ENCODE measurements at places on chromosomes 1 and 21.

DNA sequence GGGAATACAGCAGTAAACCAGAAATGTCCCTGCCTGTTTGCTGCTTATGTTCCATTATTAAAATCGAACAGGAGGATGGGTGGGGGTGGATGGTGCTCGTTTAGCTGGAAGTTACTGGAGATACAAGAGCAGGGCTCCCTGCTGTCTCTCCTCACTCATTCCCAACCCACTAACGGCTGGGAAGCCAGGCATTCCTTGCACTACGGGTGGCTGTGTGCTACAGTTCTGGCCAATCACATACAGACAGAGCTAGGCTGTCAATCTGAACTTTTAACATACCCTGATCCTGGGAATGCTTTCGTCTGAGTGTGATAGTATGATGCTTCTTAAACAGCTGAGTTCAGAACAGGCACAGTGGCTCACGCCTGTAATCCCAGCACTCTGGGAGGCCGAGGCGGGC is 7.0 kb downstream of the SIPA1L2 start:
- DNase-seq: no peak

GRCh38 chr1:51236531-51237350 is 668 bp downstream of the RNF11 start:
- peak; percentile 21 for DNase-seq

DNA sequence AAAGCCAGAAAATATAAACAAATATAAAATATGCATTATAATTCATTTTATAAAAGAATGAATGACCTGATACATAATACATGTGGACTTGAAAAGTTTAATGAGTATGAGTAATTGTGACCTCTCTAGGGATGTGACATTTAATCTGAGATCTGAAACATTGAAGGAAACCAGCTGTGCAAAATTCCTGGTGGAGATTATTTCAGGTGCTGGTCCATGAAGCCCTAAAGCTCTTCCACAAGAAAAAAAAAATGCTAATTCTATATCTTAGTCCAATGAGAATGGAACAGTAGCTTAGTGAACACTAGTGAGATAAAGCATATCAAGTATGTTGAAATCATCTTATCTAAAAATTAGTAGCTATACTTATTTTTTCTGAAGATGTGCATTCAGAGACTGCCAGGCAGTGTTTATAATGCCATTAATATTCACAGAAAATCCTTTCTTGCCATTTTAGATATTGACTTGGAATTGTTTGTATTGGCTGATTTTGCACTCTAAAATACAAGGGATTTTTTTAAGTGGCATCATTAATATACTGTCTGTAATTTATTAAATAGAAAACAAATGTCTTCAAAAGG is 1485.9 kb downstream of the PLA2G4A start:
- no peak for DNase-seq

- DNase-seq: no peak
These were observed 28.1 kb downstream of the IL23R start for GRCh38 chr1:67194209-67194863.

- no peak for DNase-seq
These were observed 16.7 kb downstream of the ABCA4 start for GRCh38 chr1:94104127-94104684.

DNA sequence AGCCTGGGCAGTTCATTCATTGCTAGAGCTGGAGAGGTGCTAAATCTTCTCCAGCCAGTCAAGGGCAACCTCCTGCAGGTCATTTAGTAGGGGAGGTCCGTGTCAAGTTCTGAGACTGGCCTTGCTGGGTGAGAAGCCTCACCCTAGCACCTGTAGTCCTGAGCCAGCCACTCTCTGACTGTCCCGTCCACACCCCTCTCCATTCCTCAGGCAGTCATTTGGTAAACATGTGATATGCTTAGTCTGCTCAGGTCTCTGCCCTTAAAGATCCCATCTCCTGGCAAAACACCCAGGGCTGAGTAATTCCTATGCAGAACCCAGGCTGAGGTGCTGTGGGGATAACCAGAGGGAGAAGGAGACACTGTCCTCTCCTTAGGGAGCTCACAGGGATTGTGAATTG is 13.7 kb upstream of the IGFN1 start:
- no peak for DNase-seq

GRCh38 chr1:198253668-198254067 is 96.9 kb downstream of the NEK7 start:
- no peak for DNase-seq

- no peak for DNase-seq
These were observed 104.9 kb downstream of the EPHB2 start for GRCh38 chr1:22815421-22816066.

GRCh38 chr1:166918088-166918955 is 42.3 kb upstream of the TADA1 start:
- no peak for DNase-seq

DNA sequence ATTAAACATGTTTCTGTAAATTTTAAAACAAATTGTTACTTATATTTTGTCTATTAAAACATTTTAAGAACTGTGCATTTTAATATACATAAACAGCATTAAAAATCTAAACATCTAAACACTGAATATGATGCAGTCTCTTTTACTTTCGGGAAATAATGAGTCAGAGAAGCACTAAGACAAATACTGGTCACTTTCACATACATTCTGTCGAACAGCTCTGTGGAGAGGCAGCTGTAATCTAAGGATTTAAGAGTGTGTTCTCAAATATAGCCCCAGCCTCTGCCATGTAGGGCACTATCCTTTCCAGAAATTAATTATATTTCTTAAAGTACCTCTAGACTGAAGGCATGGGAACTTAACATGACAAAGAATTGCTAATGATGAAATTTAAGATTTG is 89.6 kb upstream of the PTGFR start:
- DNase-seq: no peak

- no peak for DNase-seq
These were observed 354.1 kb downstream of the SMYD3 start for GRCh38 chr1:246152986-246153431.

GRCh38 chr21:28138272-28138671 is 854.4 kb downstream of the LTN1 start:
- DNase-seq: no peak

GRCh38 chr1:89822999-89823628 is 2.3 kb downstream of the LRRC8D start:
- no peak for DNase-seq

- DNase-seq: no peak
These were observed 61.9 kb downstream of the KCNC4 start for GRCh38 chr1:110272045-110272444.

- no peak for DNase-seq
These were observed 1.4 kb upstream of the OLFML3 start for GRCh38 chr1:113977906-113978305.

- no peak for DNase-seq
These were observed 378.9 kb downstream of the TTLL7 start for GRCh38 chr1:83620016-83620415.

- no peak for DNase-seq
These were observed 54.9 kb upstream of the ENAH start for GRCh38 chr1:225707824-225708223.

- DNase-seq: no peak
These were observed 14.0 kb downstream of the H6PD start for GRCh38 chr1:9248341-9249262.

DNA sequence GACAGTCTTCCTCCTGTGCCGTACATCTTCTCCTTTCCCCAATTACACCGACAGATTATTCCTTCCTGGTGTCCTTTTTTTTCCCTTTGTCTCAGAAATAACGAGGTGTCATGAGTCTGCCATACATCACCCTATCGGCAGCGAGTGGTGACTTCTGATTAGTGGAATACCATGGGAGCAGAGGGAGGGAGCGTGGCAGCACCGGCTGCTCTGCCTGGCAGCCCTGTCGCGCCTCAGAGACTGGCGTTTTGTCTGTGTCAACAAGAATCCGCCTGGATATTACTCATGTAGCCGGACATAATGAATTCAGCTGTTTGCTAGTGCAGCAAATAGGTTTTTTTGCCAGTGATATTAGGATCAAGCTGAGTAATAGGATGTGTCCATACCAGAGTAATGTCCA is 51.8 kb downstream of the UTP25 start:
- no peak for DNase-seq

DNA sequence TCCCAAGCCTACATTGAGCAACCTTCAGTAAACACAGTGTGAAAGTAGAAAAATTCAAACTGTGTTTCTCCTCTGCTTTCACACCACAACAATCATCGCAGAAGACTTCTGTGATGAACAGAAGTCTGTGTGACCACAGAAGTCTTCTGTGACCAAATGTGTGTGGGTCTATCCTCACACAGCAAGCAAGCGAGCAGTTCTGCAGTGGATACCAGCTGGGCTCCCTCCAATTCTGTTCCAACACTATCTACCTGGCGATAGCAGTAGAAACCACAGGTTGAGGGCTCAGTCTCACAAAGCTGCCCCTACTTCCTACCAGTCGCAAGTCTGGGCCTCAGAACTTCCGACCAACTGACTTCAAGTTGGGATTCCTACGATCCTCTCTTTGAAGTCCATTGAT is 21.0 kb upstream of the RAP1A start:
- peak; percentile 52 for DNase-seq

GRCh38 chr1:37125295-37125694 is 91.0 kb upstream of the GRIK3 start:
- no peak for DNase-seq

DNA sequence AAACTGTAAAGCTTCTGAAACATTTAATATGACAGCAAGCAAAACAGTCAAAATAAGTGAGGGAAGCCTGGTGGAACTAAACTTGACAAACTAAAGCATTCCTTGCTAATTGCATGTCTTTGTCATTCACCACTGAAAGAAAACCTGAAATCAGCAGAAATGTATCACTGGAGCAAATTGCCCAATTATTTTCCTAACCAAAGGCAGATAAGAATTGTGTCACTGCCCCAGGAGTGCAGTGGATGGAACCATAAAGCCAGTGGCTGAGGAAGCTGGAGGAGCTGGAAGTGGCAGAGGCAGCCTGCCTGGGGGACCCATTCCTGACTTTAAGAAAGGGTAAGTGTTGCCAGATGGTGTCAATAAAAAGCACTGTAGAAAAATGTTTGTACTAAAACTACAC is 2.7 kb upstream of the SLC30A10 start:
- no peak for DNase-seq

DNA sequence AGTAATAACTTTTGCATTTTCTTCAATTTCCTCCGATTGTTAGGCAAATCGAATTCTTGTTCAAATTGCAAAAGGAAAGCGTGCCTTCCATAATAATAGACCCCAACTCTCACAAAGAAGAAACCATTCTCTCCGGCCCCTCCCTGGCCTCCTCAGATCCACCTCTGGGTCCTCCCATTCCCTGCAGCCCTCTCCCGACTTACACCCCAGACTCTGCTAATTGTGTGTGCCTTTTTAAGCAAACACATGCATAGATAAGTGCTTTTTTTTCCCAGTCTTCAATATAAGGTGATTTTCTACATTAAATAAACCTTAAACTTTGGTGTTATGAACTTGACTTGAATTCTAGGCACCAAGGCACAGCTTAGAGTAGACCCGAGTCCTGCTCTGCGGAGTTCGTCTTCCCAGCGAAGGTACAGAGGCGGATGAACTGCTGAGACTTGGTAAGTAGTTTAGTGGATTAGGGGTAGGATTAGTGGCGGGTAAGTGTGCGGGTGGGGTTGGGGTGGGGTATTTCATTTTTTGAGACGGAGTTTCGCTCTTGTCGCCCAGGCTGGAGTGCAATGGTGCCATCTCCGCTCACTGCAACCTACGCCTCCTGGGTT is 1.5 kb downstream of the L1TD1 start:
- no peak for DNase-seq

DNA sequence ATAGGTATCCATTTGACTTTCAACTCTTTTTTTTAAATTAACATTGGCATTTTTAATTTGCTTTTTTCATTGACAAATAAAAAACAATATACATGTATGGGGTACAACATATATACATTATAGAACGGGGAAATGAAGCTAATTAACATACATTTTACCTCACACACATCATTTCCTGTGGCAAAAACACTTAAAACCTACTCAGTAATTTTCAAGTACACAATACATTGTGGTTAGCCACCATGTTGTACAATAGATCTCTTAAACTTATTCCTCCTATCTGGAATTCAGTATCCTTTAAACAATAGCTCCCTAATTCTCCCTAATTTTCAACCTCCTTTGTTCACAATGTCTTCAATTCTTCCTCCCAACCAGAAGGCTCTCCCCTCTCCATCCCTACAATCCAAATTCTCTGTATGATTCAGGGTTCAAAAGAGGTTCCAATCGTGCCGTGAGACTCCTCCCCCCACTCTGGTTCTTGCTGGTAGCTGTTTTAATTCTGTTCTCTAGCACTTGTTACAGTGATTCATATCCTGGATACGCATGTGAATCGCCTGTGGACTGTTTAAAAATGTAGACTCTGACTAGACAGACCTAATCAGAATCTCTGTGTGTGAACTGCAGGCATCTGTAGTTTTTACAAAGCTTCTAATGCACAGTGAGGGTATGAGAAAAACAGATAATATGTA is 87.6 kb upstream of the DUSP10 start:
- DNase-seq: peak; percentile 27

DNA sequence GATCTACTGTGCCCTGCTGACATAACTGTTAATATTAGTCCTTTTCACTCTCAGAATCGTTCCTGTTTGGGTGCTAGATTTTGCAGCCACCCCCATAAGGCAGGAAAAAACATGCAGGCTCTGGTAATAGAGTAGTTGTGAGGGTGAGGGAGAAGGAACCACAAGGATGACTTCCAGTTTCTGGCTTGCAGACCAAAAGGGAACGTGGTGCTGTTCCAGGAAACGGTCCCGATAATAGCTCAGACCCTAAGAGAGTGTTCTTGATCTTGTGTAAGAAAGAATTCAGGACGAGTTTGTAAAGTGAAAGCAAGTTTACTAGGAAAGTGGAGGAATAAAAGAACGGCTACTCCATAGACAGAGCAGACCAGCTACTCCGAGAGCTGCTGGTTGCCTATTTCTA is 50.7 kb upstream of the RHOU start:
- DNase-seq: no peak

- no peak for DNase-seq
These were observed 197.9 kb downstream of the NCAM2 start for GRCh38 chr21:21196087-21196486.

DNA sequence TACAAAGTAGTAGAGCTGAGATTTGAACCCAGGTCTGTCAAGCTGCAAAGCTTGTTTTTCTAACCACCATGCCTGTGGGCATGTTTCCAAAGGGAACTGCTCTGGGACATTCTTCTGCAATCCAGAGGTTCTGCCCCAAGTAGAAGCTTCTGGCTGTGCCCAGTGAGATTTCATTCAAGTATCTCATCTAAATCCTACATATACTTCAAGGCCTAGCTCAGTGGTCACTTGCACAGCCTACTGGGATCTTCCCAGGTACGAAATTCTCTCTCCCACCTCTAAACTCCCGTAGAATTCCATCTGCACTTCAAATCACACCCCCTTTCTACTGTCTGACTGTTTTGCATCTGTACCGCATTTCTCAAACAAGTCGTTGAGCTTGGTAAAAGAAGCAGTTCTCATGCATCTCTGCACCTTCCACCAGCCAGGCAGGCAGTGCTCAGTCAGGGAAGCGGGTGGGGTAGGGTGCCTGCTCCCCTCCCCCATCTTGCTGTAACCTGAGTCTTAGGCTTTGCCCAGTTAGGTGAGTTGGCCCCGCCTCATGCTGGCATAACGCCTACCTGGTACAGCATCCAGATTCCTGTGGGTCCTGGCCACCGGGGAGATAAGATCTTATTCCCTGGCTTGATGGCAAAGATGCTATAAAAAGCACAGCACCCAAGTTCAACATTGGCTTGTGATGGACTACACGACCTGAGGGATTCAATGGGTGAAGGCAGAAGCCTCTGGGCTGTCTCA is 13.5 kb downstream of the SLC9A1 start:
- DNase-seq: no peak
